Fibroblast of skin of scalp (primary cell): ENCODE measurements at places on chromosomes 5 and 9.

GRCh38 chr9:136177224-136177623 is 27.7 kb downstream of the LHX3 start:
- DNase-seq, result no peak

DNA sequence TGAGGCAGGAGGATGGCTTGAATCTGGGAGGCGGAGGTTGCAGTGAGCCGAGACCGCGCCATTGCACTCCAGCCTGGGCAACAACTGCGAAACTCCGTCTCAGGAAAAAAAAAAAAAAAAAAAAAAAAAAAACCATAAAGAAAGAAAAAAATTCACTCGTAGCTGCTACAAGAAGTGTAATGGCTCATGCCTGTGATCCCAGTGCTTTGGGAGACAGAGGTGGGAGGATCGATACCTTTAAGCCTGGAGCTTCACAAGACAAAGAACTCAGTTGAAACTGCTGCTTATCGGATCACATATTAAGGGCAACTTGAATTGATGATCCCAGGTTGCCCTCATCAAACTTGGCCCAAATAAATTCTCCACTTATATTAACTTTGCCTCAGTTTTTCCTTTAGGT is 1.0 kb upstream of the ZCCHC7 start:
- no peak for DNase-seq

DNA sequence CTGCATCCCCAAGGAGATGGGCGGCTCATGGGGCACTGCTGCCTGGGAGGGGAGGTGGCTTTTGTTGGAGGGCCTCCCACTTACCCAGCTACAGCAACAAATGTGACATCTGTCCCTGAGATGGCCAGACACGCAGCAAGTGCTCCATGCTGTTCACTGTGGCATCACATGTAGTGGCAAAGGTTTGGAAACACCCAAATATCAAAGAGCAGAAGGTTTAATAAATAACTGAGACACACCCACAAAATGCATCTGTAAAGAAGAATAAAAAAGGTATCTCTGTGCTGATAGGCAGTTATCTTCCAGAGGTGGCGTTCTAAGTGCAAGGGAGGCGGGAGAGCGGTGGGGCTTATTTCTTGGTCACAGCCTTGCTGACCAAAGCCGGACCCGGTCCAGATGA is 23.3 kb upstream of the CLPTM1L start:
- DNase-seq, result no peak

DNA sequence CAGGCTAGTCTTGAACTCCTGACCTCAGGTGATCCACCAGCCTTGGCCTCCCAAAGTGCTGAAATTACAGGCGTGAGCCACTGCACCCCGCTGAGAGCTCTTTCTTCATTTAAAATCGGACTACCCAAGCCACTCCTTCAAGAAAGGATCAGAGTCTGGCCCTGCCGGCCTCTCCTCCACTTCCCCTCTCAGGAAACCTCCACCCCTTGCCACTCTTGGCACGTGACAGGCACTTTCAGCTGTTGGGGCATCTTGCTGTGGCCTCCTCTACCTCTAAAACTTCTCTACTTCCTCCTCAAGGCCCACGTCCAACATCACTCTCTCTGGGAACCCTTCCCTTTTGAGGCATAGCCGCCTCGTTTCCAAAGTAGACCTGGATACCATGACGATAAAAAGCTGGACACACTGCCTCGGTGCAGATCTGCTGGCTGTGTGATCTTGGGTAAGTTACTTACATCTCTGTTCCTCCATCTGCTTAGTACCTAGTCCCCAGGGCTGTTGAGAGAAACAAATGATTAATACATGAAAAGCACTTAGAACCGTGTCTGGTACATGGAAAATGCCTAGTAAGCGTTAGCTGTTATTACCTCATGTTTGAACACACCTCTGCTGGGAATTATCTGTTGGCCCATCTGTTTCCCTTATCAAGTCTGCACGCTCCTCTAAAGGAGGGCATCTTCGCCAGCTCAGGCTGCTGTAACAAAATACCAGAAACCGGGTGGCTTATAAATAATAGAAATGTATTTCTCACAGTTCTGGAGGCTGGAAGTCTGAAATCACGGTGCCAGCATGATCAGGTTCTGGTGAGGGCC is 55.3 kb downstream of the SMIM23 start:
- no peak for DNase-seq
